MCF 10A (cell line): ENCODE measurements at places on chromosomes 7 and 10.

DNA sequence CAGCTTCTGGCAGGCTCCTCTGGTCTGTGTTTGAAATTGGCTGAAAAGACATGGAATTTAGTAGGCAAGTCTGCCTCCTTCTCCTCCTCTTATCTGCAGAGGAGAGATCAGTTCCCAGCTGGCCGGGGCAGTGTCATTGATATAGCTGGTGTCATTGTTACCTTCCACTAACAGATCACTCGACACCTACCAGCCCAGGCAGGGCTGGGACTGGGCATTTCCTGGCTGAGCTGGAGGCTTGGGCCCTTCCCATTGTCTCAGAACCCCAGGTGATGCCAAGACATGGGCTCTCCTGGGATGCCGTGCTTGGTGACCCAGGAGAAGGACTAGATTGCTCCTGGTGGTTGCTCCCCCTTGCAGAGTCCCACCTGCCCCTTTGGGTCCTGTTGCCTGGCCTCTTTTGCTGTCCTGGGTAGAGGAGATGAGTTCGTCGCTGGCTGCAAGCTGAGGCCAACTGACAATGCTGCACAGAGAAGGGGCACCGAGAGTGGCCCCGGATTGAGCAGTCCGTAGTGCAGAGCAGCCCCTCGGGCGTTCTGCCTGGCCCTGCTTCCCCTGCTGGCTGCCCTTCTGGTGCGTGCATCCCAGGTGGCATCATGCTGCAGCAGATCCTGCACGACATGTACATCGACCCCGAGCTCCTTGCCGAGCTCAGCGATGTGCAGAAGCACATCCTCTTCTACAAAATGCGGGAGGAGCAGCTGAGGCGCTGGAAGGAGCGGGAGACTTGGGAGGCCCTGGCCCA lies at the start of gene SH2D4B:
TSS of gene SH2D4B (plus strand) at position 167 of the 745 bp plus-strand sequence. CDS start at position 597, 430 bp downstream.
- peak within 1 kb of the TSS; percentile 5 for H3K4me3 ChIP-seq
- no peak within 1 kb of the TSS for H3K27ac ChIP-seq

DNA sequence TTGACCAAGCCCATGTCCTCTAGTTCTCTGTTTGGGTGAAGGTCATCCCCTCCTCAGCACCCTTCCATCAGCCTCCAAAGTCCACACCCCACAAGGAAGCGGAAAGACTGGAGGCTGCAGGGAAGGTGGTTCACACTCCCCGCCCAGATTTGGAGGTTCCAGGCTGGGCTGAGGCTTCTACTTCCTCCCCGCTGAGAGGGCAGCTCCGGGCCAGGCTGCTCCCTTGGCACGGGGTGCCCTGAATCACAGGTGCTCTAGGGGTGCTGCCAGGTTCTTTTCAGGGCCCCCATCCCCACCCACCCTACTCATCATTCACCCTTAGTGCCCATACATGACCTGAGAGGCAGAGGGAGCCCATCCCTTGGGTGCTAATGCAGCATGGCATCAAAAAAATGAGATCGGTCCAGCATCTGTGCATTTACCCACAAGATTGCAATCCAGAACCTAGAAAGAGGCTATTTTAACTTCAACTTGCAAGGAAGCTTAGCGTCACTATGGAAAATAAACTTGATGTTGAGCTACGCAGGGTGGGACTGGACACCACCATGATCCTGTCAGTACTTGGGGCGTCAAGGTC lies 47.3 kb upstream of the ZMIZ1 start:
- no peak for DNase-seq
- no peak overlapping the region for H3K4me3 ChIP-seq
- H3K36me3 ChIP-seq = no peaks in the 10 kb centered on the region
- peaks cover 14% of the 10 kb centered on the region for H3K4me1 ChIP-seq

DNA sequence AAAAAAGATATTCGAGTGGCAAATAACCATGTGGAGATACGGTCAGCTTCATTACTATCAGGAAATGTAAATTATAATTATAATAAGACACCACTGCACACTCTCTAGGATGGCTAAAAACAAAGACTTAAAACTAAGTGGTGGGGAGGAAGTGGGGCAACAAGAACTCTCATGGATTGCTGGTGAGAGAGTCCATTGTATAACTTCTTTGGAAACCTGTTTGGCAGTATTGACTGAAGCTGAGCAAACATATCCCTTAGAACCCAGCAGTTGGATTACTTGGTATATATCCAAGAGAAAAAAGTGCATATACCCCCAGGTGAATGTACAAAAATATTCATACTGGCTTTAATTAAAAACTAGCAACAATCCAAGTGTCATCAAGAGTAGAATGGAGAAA lies 133.7 kb upstream of the CTBP2 start:
- H3K4me1 ChIP-seq = no peaks in the 10 kb centered on the region
- H3K27me3 ChIP-seq = no peaks in the 10 kb centered on the region
- H3K36me3 ChIP-seq = no peaks in the 10 kb centered on the region
- no peak overlapping the region for H3K4me3 ChIP-seq
- H3K27ac ChIP-seq = no peak overlapping the region

GRCh38 chr10:62577666-62578291 lies 203.6 kb downstream of the ZNF365 start:
- H3K27ac ChIP-seq = no peak overlapping the region
- H3K36me3 ChIP-seq = no peaks in the 10 kb centered on the region
- H3K4me3 ChIP-seq = no peak overlapping the region
- DNase-seq = no peak
- no peaks in the 10 kb centered on the region for H3K27me3 ChIP-seq

DNA sequence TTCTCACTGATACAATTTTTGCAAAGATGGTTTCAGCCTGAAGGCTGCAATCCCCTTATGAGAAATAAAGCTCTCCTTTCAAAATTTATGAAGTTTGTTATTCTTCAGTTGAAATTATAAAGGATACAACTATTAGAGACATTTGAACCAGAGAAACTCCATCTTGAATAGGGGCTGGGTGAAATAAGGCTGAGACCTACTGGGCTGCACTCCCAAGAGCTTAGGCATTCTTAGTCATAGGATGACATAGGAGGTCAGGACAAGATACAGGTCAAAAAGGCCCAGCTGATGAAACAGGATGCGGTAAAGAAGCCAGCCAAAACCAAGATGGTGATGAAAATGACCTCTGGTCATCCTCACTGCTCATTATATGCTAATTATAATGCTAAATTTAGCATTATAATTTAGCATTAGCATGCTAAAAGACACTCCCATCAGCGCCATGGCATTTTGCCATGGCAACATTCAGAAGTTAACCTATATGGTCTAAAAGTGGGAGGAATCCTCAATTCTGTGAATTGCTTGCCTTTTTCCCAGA lies 22.4 kb upstream of the IFIT1B start:
- no peak overlapping the region for H3K27ac ChIP-seq
- H3K4me1 ChIP-seq = peaks cover 25% of the 10 kb centered on the region
- H3K4me3 ChIP-seq = no peak overlapping the region
- peaks cover 6% of the 10 kb centered on the region for H3K36me3 ChIP-seq
- no peaks in the 10 kb centered on the region for H3K27me3 ChIP-seq

DNA sequence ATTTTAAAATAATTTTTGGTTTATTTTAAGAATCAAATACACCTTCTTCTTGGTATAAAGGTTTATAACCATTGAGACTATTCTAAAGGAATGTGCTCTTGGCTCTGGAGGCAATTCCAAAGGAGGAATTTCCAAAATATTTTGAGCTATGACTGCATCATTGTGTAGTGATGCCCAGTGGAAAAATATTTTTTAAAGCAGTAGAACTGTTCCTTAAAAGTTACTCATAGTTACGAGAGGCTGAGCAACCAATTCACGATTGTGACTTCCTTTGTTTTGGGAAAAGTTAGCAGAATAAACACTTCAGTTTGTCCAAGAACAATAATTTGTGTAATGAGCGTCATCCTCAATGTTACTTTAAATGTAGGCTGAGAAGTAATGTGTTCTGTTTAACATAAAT lies 233.6 kb downstream of the BAMBI start:
- H3K4me3 ChIP-seq = no peak overlapping the region
- H3K27me3 ChIP-seq = no peaks in the 10 kb centered on the region
- H3K27ac ChIP-seq = no peak overlapping the region
- H3K36me3 ChIP-seq = no peaks in the 10 kb centered on the region
- peaks cover 13% of the 10 kb centered on the region for H3K4me1 ChIP-seq
- no peak for DNase-seq

GRCh38 chr10:1939016-1939415 lies 201.7 kb upstream of the ADARB2 start:
- no peaks in the 10 kb centered on the region for H3K27me3 ChIP-seq
- H3K4me1 ChIP-seq = no peaks in the 10 kb centered on the region
- H3K36me3 ChIP-seq = peaks cover 12% of the 10 kb centered on the region
- no peak overlapping the region for H3K4me3 ChIP-seq

GRCh38 chr7:87058744-87059524 lies 520 bp downstream of the ELAPOR2 start:
- H3K36me3 ChIP-seq = no peaks in the 10 kb centered on the region
- H3K27ac ChIP-seq = no peak overlapping the region
- peak; percentile 5 for DNase-seq
- peaks cover 17% of the 10 kb centered on the region for H3K27me3 ChIP-seq
- peak overlapping the region; percentile 69 for H3K4me3 ChIP-seq

GRCh38 chr10:129869596-129870473 lies 94.2 kb downstream of the EBF3 start:
- H3K4me1 ChIP-seq = no peaks in the 10 kb centered on the region
- H3K27ac ChIP-seq = no peak overlapping the region
- no peak for DNase-seq
- H3K36me3 ChIP-seq = no peaks in the 10 kb centered on the region
- no peaks in the 10 kb centered on the region for H3K27me3 ChIP-seq

DNA sequence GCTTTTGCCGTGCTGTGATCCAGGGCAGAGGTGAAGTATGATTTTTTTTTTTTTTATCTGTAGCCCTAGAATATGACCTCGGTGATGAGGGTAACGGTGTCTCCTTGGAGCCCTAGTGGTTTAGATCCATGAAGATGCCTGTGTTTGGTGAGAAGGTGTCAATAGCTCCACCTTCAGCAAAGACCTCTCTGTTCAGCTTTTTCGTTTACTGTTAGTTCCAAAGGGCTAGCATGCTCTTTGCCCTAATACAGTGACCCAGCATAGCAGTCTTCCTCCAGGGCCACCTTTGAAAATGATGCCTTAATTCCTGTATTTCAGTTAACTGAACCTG lies 746 bp upstream of the MRPS16 start:
- H3K27ac ChIP-seq = peak overlapping the region; percentile 94
- no peaks in the 10 kb centered on the region for H3K27me3 ChIP-seq
- peaks cover 9% of the 10 kb centered on the region for H3K4me1 ChIP-seq
- H3K36me3 ChIP-seq = peaks cover 40% of the 10 kb centered on the region
- H3K4me3 ChIP-seq = peak overlapping the region; percentile 90

DNA sequence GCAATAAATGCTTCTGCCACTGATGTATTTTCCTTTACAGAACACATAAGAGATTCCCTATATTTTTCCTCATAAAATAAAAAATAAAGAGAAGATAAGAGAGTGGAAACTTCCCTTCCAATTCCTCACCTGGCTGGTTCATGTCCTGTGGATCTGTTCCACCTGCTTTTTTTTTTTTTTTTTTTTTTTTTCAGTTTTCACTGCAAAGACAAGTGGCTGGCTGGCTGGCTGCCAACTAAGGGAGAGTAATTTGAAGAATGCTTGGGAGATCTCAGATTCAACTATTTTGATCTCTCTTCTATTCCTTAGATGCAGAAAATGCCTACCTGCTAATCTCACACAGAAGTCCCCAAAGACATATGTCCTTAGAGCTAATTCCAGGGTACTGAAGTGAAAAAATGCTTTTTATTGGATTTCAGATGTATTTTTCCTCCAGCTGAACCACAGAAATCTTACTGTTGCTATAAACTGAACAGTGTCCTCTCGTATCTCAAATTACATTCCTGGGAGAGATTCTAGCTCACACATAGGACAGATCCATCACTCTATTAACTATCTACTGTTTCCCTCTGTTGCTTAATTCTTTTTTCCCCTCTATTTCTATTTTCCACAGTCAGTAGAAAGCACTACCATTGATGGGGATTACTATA lies 120.8 kb downstream of the NRCAM start:
- no peak overlapping the region for H3K27ac ChIP-seq
- DNase-seq = peak; percentile 51
- H3K36me3 ChIP-seq = no peaks in the 10 kb centered on the region
- H3K4me3 ChIP-seq = no peak overlapping the region
- H3K27me3 ChIP-seq = no peaks in the 10 kb centered on the region

GRCh38 chr10:15605740-15606369 lies 113.9 kb downstream of the ITGA8 start:
- H3K4me3 ChIP-seq = no peak overlapping the region
- no peak for DNase-seq
- no peaks in the 10 kb centered on the region for H3K4me1 ChIP-seq
- peaks cover 100% of the 10 kb centered on the region for H3K27me3 ChIP-seq

- no peak overlapping the region for H3K4me3 ChIP-seq
- no peaks in the 10 kb centered on the region for H3K4me1 ChIP-seq
- no peak overlapping the region for H3K27ac ChIP-seq
- H3K27me3 ChIP-seq = peaks cover 31% of the 10 kb centered on the region
- DNase-seq = no peak
- H3K36me3 ChIP-seq = no peaks in the 10 kb centered on the region
Measured at GRCh38 chr7:106862317-106863089, 2.6 kb upstream of the PIK3CG start.

DNA sequence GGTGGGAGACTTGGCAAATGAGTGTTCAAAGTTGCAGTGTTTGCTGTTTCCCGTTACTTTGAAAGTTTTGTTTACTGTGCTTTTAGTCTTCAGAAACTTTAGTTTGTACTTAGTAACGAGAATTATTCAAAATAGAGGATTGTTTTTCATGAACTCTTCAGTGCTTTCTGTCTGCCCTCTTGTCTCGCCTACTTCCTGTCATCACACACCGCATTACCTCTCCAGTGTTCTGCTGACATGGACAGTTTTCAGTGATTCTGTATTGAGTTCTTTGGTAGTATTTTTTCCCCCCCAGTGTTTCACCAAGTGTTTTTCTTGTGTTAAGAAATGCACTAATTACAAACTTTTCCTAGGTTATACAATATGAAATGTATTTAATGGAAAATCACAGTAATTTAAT lies 207.0 kb downstream of the MLLT10 start:
- no peak overlapping the region for H3K27ac ChIP-seq
- DNase-seq = no peak
- no peaks in the 10 kb centered on the region for H3K27me3 ChIP-seq
- H3K4me3 ChIP-seq = no peak overlapping the region

DNA sequence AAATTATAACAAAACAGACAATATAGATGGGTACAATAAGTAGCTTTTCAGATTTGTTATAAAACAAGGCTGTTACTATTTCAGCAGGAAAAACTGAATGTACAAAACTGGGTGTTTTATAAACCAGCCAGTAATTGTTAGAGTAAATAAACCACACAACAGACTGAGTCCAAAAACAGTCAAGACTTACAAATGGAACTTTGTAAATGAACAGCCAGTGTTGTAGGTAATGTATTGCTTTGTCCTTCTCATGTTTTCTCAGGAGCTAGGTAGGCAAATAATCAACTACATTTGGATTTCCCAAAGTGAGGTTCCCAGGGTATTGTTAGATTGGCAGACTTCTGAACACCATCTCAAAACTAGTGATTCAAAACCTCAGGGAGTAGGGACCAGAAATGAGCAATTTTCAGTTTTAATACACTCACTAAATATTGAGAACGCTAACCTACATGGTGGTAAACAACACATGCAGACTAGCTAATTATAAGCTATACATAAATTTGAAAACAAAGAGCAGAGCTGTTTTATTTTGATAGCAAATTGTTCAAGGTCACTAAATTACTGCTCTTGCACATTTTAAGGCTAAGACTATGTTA lies 36.2 kb downstream of the HERPUD2 start:
- H3K4me1 ChIP-seq = peaks cover 9% of the 10 kb centered on the region
- no peak overlapping the region for H3K4me3 ChIP-seq
- H3K27me3 ChIP-seq = no peaks in the 10 kb centered on the region
- H3K36me3 ChIP-seq = peaks cover 27% of the 10 kb centered on the region
- peak overlapping the region; percentile 31 for H3K27ac ChIP-seq
